GM23248 (cell line): ENCODE measurements at places on chromosomes 11 and 22.

DNA sequence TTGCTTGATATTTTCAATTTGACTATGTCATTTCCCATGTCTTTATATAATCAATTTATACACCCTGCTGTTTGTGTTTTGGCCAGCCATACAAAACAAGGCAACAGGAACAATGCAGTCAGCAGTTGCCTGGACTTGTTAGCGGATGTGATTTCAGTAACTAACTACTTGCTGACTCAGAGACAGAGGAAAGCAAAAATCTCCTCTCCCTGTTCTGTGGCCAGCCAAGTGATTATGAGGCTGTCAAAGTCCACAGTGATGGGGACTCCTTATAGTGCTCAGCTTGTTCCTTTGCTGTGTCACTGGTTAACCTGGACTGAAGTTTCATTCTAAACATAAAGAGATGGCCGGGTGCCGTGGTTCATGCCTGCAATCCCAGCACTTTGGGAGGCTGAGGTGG lies 32.6 kb upstream of the APLP2 start:
- DNase-seq, result peak; percentile 92

DNA sequence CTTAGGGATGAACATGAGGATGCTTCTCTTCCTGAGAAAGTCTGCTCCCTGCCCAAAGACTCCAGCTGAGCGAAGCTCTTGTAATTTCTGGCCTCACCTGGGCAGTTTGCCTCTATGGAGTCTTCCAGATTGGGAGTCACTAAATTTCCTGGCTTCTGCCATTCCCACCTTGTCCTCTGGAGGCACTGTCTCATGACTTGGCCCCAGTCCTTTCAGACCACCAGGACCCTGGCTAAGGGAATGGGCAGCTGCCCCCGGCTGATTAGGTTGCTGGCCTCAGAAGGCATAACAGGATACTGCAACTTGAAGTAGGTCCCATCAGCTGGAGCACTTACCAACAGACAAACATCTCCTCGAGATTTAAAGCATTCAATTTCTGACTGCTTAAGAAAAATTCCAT lies 128.1 kb upstream of the SPON1 start:
- DNase-seq, result no peak

GRCh38 chr22:42928969-42929837 lies 72.1 kb upstream of the ARFGAP3 start:
- DNase-seq, result peak; percentile 75

DNA sequence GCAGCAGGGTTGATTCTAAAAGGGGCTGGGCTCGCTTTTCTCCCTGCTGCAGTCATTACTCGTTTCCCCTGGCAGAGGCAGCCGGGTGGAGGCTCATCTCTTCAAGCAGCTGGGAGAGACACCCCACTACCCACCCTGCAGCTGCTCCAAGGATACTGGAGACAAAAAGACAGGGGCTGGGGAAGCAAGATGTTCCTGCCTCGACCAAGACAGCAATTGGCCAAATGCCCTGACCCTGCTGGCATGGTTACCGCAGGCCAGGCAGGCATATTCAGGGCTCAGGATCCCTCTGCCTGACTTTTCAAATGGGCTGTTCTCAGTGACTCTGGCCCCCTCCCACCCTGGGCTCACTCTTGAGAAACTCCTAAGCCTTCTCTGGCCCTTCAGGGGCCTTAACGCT lies 6.8 kb upstream of the RGL4 start:
- no peak for DNase-seq

DNA sequence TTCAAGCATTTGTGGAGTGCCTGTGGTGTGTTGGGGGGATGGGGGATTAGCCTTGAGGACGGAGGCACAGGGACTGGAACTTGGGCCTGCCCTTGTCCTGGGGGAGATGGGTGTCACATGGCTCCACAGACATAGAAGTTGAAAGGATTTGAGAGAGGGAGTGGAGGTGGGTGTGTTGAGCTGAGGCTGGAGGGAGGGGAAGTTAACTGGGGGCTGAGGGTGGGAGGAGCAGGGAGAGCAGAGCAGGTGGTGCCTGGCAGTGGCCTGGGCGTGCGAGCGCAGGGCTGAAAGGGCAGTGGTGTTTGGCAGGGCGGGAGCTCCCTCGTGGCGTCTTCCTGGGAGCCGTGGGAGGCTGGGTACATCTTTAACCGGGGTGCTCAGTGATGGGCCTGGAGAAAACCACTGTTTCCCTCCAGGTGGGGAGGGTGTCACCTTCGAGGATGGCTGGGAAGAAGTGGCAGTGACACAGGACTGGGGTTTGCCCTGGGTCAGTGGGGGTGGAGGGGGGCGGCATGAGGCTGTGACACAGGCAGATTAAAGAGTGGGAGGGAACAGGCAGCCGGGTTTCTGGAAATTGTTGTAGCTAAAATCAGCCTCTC lies 45.5 kb downstream of the AP2A2 start:
- no peak for DNase-seq

DNA sequence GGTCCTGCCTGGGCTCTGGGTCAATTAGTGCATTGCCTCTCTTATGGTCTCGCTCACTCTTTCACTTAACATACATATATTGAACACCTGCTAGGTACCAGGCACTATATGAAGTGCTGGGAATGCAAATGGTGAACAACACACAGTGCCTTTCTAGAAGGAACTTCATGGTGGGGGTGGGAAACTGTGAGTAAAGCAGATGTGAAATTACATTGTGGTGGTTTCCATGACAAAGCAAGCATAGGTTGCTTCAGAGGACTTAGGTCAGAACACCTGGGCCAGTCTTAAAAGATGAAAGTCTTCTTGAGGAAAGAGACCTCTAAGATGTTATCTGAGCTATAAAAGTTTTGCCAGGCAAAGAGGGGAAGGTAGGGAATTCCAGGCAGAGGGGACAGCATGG lies 231.3 kb downstream of the BUD13 start:
- no peak for DNase-seq

DNA sequence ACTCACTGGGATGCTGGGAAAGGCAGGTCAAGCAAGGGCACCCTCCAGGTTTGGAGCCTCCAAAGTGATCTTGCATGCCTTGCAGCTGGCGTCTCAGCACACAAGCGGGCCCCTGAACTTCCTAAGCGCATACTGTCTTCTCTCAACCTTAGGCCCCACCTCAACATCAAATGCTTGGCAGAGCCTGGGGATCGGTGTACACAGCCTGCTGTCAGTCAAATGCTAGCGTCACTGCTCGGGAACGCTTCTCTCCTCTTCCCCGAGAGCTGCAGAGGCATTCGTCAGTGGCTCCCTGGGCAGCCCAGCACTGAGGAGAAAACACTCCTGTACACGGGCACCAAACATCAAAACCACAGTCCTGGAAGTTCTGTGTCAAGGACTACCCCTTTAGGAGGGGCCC lies 124.9 kb downstream of the C11orf58 start:
- no peak for DNase-seq

- DNase-seq, result peak; percentile 69
Measured at GRCh38 chr11:80929031-80929805, 1488.4 kb upstream of the TENM4 start.

GRCh38 chr11:10573028-10573427 lies 4.6 kb upstream of the LYVE1 start:
- no peak for DNase-seq

DNA sequence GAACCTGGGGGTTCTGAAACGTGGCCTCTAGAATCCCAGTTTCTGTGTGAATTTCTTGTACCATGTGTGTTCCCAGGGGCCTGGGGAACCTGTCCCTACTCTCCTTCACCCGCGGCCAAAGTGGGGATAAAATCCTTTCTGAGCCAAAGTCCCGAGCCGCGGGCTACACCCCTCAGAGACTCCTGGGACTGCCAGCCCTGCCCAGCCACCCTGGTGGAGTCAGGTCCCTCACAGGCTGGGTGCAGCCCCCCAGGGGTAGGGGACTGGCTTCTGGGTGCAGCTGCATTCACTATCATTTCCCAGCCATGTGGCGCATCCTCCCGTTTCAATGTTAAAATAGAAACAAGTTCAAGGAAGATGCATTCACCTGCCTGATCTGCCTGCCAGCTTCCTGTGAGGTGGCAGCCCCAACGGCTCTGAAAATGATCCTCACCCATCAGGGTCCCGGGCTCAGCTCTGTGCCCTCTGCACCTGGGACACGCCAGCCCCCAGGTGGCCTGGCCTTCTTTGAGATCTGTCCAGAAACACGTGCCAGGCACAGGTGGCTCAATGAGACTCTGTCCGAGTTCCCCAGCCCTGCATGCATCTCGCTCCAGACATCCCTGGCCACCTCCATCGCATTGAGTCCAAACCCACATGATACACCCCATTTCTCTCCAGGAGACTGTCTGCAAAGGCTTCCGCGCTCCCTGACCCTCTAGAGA lies 338.8 kb downstream of the CTTN start:
- DNase-seq, result no peak

GRCh38 chr22:24964441-24964840 lies 11.9 kb downstream of the KIAA1671 start:
- DNase-seq, result no peak

DNA sequence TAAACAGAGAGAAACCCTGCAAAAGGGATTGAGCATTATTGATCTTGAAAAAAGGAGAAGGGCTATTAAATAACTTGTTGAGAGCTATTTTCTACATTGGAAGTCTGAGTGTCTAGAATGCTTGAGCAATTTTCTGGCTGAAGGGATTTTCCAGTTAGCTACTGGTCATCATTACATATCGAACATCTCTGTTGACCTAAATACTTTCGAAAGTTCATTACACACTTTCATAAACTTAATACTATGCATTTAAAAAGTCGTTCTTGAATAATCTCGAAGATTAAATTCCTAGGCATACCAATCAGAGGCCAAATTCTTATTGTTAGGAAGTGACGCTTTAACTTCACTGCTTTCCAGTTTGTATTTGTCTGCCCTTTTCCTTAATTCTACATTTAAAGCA lies 13.7 kb downstream of the ETS1 start:
- no peak for DNase-seq

DNA sequence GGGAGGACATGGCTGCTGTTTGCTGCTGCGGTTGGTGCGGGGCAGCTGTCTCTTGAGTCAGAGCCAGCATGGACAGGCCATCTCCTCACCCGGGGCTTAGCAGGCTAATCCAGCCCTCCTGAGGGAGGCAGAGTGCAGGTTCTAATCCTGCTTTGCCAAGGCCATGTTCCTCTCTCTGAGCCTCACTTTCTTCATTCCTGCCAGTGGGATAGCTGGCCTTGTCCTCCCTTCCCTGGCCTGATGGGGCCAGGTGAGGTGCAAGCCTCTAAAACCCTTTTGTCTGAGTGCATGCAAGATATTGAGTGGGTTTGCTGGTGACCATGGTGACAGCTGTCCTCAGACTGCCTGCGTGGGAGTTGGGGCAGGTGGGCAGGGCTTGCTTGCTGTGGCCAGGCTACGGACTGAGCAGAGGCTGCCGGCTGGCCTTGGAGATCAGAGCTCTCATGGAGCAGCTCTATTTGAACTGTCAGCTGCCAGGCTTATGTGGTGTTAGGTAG lies 3.6 kb downstream of the USP35 start:
- DNase-seq, result peak; percentile 23

DNA sequence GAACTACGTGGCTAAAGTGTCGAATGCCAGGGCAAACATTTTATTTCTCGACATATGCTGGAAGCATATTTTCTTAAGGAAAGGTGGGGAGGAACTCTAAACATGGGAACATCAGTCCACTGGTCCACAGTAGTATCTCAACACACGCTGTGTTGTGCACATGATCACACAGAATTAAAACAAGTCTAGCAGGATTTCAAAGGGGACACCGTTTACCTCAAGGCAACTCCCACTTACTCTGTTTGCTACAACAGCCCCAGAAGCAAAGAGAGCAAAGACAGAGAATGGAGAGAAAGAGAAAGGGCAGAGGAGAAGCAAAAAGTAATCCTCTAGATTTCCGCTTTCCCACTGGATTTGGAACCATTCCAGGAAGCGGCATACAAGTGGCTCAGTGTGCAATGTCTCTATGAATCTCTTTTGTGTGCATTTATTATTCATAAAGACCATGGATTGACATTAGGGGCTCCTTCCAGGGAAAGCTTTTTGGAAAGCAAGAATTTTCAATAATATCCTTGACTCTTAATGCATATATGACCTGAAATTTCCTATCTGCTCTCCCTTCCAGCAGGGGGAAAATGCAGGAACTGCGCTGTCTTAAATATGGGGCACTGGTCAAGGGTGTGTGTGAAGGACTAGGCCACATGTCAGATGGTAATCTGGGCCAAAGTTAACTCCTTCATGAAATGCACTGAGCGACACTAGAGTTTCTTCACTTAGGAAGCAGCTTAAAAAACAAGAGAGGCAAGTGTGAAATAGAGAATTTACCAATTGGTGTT lies 34.8 kb upstream of the CCDC34 start:
- no peak for DNase-seq

DNA sequence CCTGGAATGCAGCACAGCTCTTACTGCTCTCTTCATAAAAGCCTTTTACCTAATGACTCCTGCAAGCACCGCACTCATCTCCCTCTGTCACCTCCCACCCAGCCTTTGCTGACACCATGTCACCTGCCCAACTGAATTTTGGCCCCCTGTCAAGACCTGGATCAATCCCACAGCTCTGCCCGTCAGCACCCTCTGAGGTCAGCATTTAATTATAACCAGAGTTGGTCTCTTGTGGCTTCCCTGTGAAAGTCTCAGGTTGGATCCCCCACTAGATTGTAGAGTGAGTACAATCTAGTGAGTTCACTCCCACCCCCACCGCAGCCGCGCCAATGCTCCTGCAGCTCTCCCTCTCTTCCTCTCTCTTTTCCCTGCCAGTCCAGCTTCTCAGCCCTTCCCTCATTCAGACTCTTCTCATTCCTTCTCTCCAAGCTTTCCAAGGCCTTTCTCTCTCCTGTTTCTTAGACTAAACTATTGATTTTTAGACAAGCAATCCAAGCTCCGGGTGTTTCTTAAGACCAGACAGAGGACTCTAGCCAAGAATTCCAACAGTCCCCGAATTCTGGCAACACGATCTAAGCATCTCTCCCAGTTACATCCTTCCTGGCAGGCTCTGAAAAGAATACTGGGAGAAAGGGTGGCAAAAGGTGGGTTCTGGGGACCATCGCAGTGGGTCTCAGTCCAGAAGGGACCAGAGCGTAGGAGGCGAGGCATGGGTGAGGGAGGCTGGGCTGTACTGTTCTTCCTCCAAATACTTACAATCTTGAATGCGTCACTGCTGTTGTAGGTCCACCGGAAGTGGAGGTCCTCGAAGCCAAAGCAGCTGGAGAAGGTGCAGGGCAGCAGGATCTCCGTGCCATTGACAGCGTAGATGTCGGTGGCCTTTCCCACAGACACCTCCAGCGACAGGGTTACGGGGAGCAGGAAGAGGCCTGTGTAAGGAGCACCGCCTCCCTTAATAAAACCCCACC lies 8.0 kb downstream of the SCN4B start:
- DNase-seq, result no peak

- peak; percentile 87 for DNase-seq
Measured at GRCh38 chr22:23036684-23037428, 33.5 kb upstream of the GNAZ start.

DNA sequence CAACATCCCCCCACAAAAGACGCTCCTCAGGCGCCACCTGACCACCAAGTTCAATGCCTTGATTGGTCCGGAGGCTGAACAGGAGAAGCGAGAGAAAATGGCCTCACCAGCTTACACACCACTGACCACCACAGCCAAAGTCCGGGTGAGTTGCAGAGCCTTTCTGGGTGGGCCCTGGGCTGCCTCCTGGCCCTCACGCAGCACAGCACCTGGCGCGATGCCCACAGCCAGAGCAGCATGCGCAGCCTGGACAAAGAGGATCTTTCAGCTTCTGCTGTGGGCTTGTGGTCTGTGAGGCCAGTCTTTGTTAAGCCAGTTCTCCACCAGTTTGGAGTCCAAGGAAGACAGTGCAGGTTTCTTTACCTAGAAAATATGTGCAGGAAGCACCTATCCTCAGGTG lies 21.6 kb downstream of the CYB5R2 start:
- no peak for DNase-seq
